Fibroblast of lung (primary cell): ENCODE measurements at places on chromosomes 5 and 9. TPM values are rescaled to one million over a fixed set of nuclear protein-coding genes. Genes with fewer than 3 reads are reported as not detected.

- DNase-seq = no peak
These were observed 11.3 kb upstream of the DIPK1B start for GRCh38 chr9:136700959-136701667.

GRCh38 chr9:138003485-138004190, 126.1 kb downstream of the CACNA1B start:
- no peak for DNase-seq

DNA sequence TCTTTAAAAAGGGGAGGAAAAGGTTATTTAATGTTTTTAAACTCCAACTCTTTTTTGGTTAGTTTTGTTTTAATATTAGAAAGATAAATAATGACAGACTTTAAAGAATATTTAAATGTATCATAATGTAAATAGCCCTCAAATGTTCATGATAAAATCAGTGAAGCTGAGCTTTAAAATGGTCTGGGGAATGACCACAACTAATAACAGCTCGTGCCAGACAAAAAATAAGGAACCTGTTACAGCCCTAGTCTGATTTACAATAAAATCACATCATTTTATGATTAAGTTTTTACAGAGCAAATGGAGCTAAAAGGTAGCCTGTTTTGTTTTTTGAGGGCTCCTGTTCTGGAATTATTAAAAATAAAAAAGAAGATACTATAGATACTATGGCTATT, 46.1 kb downstream of the VCAN start:
- no peak for DNase-seq

- DNase-seq = no peak
These were observed 2.9 kb upstream of the ERMP1 start for GRCh38 chr9:5835808-5836207.

DNA sequence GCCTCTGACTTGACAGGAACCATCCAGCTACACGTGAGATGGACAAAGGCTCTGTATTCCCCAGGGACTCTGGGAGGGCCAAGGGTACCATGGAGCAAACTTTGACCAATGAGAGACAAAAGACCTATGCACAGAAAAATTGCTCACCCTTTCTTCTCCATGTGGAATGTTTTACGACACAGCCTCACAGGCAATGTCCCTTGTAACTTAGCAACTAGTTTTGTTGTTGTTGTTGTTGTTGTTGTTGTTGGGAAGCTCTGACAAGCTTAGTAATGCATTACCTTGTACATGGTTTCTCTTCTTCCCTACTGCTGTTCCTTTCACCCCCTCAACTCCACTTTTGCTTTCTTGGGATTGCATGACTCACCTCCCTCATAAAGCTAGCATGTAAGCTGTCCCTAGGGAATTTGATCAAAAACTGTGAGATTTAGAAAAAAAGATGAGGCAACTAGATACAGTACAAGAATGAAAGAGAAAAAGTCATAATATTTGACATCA, 550.9 kb downstream of the RAB3C start:
- peak; percentile 91 for DNase-seq

- no peak for DNase-seq
These were observed 98.4 kb upstream of the GDNF start for GRCh38 chr5:37938076-37938852.

- no peak for DNase-seq
These were observed 14.4 kb upstream of the FYB1 start for GRCh38 chr5:39233783-39234182.

DNA sequence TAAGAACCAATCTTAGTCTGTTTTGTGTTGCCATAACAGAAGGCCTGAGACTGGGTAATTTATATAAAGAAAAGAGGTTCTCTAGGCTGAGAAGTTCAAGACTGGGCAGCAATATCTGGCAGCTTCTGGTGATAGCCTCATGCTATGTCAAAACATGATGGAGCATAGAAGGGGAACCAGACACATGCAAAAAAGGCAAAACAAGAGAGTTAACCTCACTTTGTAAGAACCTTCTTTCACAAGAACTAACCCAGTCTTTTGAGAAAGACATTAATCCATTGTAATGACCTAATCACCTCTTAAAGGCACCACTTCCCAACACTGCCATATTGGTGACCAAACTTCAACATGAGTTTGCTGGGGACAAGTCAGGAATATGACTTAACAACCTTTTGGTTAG, 37.3 kb downstream of the FSD1L start:
- DNase-seq = no peak

DNA sequence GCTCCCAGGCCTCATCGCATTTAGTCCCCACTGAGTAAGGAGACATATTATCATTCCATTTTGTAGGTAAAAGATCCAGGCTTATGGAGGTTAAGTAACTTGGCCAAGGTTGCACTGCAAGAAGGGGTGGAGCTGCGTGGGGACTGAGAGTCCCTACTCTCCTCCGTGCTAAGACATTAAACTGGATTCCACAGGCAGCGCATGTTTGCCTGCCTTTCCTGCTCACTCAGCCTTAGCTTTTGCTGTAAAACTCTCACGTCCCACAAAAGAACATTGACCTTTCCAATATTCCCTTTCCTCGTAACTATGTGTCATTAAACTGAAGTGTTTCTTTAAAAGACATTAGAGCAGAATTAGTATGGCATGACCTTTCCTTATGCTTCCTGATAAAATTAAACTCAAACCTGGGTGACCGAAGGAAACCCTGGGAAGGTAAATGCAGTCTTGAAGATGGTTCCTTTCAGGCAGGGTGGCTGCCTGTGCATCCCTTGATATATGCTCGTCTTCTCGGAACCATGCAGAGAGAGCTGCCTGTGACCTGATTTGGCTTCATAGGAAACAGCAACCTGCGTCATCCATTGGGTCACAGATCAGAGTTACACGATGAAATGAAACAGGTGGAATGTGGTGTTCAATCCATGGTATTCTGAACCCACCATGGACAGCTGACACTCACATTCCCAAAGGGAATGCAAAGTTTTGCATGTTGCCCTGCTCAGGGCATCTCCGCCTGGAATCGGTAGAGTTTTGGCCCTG, 85.9 kb downstream of the TMEM252 start:
- no peak for DNase-seq

Gene RARS1
- 135 and 137 TPM in 2 replicates for polyA plus RNA-seq
